ENCODE measurements at places on chromosomes 13 and 19.

GRCh38 chr13:108789476-108789875 lies 160.1 kb downstream of the MYO16 start:
- no peak for DNase-seq

- DNase-seq, result no peak
Measured at GRCh38 chr19:29860492-29860891, 48.7 kb downstream of the CCNE1 start.

DNA sequence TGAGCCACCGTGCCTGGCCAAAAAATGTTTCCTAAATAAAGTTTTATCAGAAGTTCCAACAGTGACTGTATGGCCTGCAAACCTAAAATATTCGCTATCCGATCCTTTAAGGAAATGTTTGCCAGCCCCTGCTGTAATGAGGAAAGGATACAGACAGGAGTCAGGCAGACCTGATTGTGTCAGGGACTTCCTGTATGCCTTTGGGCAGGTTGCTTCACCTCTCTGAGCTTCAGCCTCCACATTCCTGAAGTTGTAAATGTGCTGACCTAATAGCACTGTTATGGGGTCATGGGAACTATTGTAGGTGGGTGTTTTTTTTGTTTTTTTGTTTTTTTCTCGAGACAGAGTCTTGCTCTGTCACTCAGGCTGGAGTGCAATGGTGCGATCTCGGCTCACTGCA lies 6.2 kb downstream of the ABHD8 start:
- DNase-seq, result no peak

DNA sequence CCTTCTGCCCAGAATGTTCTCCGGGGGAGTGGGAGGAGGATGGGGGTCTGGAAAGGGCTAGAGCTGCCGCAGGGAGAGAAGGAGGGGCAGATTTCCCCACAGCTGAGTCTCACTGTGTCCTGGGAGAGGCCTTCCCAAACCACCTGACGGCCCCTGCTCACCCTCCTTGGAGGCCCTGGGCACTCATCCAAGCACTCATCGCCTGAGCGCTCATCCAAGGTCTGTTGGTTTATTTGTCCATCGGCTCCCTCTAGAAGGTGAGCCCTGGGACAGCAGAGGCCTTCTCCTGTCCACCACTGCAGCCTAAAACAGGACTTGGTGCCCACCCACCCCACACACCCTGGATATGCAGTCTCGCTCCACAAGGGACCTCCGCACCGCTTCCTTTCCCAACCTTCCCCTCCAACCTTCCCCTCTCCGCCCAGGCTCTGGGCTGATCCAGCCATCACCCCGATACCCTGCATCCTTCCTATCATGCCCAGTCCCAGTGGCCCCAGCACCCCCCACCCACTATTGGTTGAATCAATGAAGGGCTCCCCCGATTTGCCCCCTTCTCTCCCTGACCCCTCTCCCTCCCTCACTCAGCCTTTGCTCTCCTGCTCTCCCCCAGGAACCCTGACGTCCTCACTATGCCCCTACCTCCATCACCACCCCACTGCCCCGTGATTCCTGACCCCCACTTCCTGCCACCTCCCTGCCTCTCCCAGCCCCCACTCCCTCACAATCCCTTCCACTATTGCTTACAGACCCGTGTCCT lies 1.7 kb downstream of the UBXN6 start:
- DNase-seq, result peak; percentile 85

- DNase-seq, result peak; percentile 88
Measured at GRCh38 chr19:4584670-4585460, 25.4 kb upstream of the SEMA6B start.

- DNase-seq, result no peak
Measured at GRCh38 chr13:105471673-105472072, 1063.8 kb downstream of the EFNB2 start.

DNA sequence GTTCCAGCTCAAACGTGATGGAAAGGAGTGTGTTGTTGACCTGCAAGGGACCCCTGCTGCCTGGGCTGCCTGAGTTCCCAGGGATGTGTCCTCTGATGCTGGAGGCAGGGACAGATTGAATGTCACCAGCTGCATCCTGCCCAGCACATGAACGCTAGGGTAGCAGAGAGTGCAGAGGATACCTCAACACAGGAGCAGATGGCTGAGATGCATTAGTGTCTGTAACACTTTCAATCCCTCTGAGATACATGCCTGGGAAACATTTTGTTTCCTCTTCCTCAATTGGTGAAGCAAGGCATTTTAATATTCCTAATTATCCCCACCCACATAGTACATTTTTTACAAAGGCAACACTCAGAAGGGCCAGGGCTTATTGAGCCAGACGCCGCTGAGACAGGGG lies 106.4 kb upstream of the UBL3 start:
- DNase-seq, result no peak

- DNase-seq, result no peak
Measured at GRCh38 chr13:21089830-21090229, 28.4 kb upstream of the LATS2 start.

- no peak for DNase-seq
Measured at GRCh38 chr13:44151474-44151873, 222.2 kb upstream of the SERP2 start.

DNA sequence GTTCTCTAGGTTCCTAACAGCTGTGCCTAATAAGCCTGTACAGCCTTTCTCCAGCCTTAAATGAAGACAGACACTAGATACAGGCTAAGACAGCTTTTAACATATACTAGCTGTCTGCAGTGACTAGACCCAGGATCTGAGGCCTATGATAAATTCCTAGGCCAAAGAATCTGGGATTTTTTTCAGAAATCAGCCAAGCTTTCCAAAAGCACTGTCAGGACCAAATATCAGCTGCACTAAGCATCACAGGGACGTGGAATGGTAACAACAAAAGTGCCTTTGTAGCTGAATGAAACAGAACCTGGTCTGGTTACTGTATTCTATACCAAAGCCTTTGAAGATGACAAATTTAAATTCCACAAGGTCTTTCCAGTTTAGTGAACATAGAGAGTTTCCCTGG lies 77.9 kb upstream of the DOCK9 start:
- no peak for DNase-seq

- DNase-seq, result peak; percentile 65
Measured at GRCh38 chr13:52850396-52851136, 2.1 kb upstream of the PCDH8 start.

DNA sequence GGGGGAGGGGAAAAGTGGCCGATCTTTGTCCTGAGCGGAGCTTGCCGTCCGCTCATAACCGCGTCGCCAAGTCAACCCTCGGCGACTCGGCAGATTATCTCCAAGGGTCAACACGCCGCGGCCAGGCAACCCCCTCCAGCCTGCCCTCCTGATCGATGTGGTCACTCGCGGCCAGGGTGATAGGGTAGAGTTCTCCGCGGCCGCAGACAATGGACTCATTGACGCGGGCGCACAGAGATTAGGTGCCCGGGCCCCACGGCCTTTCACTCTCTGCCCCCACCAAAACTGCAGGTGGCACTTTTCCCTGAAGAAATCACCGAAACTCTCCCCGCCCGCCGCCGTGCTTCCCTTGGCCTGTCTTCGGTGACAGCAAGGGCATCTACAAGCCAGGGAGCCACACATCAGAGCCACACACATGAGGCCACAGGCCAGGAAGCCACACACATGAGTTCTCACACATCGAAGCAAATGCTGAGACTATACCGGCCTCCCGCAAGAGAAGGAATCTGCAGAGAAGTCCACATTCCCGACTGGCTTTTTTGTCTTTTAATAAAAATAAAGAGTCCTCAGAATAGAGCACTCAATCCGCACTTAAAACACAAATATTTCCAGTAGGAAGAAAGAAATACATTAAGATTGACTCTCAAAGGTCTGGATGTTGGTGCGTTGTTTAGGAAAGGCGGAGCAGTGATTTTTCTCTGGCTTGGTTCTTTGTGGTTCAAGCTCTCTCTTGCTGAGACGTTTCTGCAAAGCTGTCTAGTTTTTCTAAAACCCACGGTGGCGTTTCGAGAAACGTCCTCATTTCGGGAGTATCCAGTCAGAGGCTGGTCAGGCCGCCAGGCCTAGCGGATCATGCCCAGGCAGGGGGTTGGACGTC lies 1.5 kb upstream of the PDX1 start:
- no peak for DNase-seq

DNA sequence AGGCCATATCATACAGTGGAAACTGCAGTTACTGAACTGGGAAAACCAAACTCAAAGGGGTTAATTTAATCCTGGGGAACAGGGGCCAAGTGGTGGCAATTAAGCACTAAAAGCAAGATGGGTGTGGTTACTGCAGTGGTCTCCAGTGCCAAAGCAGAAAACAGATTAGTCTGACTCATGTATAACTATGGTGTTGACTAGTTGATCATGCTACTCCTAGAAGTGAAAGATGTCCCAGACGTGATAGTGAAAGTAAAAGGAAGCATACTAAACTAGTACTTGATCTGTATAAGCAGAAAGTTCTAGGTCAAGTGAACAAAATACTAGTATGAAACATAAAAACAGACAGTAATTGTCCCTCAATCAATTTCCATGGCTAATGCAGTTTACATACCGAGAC lies 360.0 kb upstream of the SLITRK5 start:
- peak; percentile 6 for DNase-seq

- DNase-seq, result no peak
Measured at GRCh38 chr13:31310356-31310755, 110.6 kb downstream of the B3GLCT start.

- no peak for DNase-seq
Measured at GRCh38 chr13:26112843-26113242, 61.0 kb upstream of the SHISA2 start.

DNA sequence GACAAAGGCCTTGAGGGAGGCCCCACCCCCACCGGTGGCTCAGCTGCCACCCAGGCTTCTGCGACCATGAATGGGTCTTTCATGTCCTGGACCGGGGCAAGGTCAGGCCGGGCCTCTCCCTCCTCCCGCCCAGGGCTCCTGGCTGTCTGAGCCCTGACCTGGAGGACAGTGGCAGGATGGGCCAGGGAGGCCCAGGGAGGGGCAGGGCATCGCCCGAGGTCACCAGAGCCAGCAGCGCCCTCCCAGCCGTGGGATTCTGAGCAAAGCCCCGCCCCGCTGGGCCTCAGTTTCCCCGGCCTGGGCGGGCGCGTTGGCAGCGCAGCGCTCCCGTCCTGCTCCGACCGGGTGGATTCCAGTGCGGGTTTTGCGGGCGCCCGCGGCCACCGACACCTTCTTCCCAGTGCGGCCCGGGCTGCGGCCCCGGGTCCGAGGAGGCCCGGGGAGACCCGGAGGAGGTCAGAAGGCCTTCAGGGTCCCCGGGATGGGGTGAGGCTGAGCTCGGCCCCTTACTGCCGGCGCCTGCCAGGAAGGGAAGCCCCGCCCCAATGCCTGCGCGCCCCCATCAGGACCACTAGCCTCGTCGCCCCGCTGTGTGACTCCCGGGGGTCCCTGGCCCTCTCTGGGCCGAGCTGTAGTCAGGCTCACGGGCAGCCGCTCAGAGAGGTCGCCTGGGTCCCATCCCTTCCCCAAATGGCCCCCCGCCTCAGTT lies 24.6 kb upstream of the SEMA6B start:
- peak; percentile 80 for DNase-seq

- DNase-seq, result no peak
Measured at GRCh38 chr19:45994456-45994997, 740 bp upstream of the CCDC61 start.

- peak; percentile 57 for DNase-seq
Measured at GRCh38 chr19:34662919-34663318, 14.0 kb downstream of the SCGB2B2 start.

DNA sequence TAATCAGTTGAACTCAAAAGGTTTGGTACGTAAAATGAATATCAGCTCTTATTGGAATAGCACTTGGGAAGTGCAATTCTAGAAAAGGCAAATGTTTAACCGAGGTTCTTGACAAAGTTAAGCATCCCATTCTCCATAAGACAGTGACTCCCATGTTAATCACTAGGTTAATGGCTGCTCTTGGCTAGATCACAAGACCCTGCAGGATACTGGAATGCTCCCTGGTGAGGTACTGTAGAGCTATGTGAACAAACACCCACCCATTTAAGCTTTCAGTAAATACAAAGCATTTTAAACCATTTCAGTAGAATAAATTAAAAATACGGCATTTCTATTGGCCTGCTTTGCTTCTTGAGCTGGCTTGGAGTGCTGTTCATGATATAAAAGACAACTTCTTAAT lies 56.5 kb downstream of the TDRD3 start:
- no peak for DNase-seq

GRCh38 chr19:46842791-46843190 lies 7.9 kb downstream of the AP2S1 start:
- no peak for DNase-seq

DNA sequence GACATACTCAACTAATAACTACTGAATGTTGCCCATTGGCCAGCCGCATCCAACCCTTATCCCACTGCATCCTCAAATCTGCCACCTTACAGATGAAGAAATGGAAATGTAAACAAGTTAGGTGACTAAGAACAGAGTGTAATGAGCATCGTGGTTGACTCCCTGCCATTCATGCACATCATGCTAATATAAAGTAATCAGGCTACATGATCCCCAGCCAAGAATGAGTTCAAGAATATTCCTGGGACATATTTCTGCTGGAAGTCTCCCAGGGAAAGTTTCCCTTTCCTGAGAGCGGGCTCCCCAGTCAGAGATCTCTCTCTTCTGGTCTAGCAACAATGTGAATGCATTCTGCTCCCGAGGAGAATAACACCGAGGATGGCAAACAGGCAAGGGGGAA lies 55.9 kb upstream of the SERP2 start:
- no peak for DNase-seq

DNA sequence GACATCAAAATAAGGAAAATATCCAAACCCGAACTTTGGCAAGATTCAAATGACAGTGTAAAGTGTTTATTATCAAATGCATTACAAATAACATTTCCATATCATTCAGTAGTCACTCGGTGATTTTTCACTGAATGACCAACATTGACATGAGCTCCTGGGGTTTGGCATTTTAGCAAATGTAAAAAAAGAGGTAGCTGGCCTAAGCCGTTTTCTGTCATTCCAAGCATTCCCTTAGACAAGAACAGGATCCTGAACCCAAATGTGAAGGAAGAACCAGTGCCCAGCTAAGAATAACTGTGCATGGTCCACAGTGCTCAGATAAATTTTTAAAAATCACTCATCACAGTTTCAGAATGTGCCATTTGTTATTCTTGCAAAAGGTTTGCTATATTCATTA lies 327.9 kb downstream of the GPC6 start:
- DNase-seq, result no peak

DNA sequence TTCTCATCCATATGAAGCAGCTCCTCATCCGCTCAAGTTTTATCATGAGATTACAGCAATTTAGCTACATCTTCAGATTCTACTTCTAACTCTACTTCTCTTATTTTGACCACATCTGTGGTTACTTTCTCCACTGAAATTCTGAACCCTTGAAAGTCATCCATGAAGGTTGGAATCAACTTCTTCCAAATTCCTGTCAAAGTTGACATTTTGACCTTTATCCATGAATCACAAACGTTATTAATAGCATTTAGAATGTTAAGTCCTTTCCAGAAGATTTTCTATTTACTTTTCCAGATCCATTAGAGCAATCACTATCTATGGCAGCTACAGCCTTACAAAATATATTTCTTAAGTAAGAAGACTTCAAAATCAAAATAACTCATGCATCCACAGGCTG lies 421.7 kb upstream of the GPC6 start:
- no peak for DNase-seq

- DNase-seq, result peak; percentile 24
Measured at GRCh38 chr19:29492769-29493168, 33.0 kb upstream of the VSTM2B start.

- DNase-seq, result no peak
Measured at GRCh38 chr19:19805480-19805879, 16.1 kb downstream of the ZNF506 start.

- DNase-seq, result no peak
Measured at GRCh38 chr19:14198384-14199376, 7.3 kb downstream of the ADGRL1 start.

All from myocyte (in vitro differentiated cells).